ENCODE measurements at places on chromosomes 2 and 18.
A peak's percentile ranks its signal among the peaks of the same experiment; 100 is the strongest.

- DNase-seq, result peak; percentile 76
Observed at GRCh38 chr2:68121873-68122679, 35.6 kb upstream of the PNO1 start.

DNA sequence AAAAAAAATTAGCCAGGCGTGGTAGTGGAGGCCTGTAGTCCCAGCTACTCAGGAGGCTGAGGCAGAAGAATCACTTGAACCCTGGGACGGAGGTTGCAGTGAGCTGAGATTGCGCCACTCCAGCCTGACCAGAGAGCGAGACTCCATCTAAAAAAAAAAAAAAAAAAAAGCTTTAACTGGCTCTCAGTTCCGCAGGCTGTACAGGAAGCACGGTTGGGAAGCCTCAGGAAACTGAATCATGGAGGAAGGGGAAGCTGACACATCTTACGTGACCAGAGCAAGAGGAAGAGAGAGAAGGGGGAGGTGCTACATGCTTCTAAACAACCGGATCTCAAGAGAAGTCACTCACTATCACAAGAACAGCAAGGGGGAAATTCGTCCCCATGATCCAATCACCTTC is 505.6 kb upstream of the SLC8A1 start:
- DNase-seq, result no peak

GRCh38 chr2:42053791-42054701 is 6.2 kb downstream of the PKDCC start:
- no peak for DNase-seq

GRCh38 chr2:125747165-125747425 is 908.9 kb upstream of the GYPC start:
- DNase-seq, result no peak

GRCh38 chr18:75360215-75360614 is 67.3 kb downstream of the SMIM21 start:
- DNase-seq, result no peak

DNA sequence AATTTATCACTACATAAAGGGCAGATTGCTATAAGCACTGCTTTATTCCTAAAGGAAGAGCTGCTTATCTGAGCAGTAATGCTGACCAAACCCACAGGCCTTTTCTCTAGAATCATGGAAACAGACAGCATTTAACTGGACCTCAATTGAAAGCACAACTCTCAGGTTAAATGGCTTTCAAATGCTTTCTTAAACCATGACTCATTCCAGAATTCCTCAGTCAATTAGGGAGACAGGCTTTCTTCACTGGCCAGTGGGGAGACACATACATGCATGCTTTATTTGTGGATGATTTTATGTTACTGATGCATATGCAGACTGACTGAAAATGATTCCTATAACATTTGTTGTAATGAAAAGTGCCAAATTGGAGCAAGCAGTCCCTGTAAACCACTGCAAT is 114.6 kb downstream of the ACVR1 start:
- DNase-seq, result no peak

- no peak for DNase-seq
Observed at GRCh38 chr2:55239656-55240222, 7.3 kb downstream of the RPS27A start.

- DNase-seq, result peak; percentile 60
Observed at GRCh38 chr2:229852565-229852964, 69.2 kb downstream of the TRIP12 start.

DNA sequence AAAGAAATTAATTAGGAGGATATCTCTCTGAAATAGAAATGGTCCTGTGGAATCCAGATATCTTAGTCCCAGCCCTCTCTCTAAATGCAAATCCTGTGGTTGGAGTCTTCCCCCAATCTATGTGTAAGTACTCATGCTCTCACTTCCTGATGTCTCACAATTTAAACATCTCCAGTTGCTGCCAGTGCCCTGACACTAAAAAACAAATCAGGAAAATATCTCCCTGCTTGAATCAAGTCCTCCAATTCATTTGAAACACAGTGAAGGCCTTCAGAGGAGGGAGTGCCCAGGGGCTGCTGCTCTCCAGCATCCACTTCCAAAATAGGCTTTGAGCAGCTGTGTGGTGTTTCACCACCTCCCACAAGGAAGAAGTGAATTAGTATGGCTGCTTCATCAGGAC is 413.8 kb downstream of the RAD51AP2 start:
- no peak for DNase-seq

Data from MM.1S (cell line).